Thyroid gland (tissue), 4 donors: ENCODE measurements at places on chromosomes 13 and 19.

GRCh38 chr19:57314146-57314545 lies 6.1 kb upstream of the ZNF543 start:
- DNase-seq = peak; percentile 50

DNA sequence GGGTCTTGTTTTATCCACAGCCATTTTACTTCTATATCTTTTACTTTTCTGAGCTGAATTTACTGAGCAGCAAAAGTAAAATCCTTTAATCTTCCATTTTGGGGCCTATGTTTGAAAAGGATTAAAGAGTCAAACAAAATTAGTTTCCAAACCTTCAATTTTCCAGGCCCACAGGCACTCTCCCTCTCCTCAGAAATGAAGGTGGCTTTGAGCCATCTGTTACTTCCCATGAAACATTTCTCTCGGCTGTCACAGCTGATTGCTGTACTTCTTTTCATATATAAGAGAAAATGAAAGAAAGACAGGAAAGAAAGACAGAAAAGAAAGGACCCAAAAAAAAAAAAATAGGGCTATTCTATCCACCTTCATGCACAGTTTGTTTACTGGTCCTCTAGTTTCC lies 194.9 kb downstream of the LACC1 start:
- no peak for DNase-seq

- no peak for DNase-seq
Observed at GRCh38 chr19:16233081-16233776, 35.5 kb downstream of the AP1M1 start.

- no peak for DNase-seq
Observed at GRCh38 chr19:20209051-20209450, 42.0 kb downstream of the ZNF486 start.

- DNase-seq = no peak
Observed at GRCh38 chr13:111920932-111921705, 145.8 kb upstream of the SOX1 start.

- DNase-seq = no peak
Observed at GRCh38 chr13:48400850-48401291, 12.0 kb downstream of the LPAR6 start.

- DNase-seq = no peak
Observed at GRCh38 chr13:28349371-28349770, 145.6 kb downstream of the FLT1 start.

DNA sequence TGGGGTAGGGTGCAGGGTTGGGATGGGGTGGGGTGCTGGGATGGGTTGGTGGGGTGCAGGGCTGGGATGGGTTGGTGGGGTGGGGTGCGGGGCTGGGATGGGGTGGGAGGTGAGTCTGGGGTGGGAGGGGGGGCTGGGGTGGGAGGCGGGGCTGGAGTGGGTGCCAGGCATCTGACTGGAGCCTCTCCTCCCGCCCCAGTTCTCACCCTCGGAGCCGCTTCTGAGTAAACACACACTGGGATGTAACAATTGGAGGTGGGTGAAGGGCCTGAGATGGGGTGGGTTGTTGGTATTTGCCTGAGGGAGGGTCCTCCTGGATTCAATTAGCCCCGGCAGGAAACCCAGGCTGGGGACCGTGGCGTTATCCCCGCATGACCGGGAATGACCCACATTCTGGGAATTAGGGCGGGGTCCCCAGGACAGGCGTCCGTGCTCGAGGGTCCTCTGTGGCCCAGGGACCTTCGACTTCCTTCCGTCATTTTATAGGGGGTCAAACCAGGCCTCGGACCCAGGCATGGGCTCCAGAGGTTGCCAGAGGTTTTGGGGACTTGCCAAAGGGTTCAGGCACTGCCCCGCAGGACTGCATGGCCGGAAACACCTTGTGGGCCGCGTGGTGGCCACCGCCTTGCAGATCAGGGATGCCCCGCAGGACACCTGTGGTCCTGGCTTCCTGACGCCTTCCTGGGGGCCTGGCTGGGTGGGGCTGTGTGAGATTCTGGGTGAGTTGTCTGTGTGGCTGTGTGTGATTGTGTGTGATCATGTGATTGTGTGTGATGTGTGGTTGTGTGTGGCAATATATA lies 1.4 kb downstream of the TMPRSS9 start:
- no peak for DNase-seq

DNA sequence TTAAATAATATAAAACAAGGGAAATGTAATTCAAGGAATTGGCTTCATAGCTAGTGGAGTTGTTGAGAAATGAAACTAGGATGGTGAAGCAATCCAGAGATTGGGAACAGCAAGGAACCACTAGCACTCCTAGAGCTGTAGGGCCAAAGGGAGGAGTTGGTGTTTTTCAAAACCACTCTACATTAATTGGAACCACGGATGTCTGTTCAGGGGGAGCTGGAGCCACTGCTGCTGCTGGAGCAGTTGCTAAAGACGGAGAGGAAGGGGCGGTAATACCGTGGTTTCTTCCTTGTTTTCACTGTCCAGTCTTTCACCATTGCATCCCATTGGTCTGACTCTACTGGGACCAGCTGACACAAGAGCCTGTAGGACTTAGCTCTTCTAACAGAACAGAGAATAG lies 8.5 kb downstream of the DNAJC15 start:
- no peak for DNase-seq

GRCh38 chr19:47560999-47561398 lies 11.9 kb downstream of the ZNF541 start:
- DNase-seq = no peak

DNA sequence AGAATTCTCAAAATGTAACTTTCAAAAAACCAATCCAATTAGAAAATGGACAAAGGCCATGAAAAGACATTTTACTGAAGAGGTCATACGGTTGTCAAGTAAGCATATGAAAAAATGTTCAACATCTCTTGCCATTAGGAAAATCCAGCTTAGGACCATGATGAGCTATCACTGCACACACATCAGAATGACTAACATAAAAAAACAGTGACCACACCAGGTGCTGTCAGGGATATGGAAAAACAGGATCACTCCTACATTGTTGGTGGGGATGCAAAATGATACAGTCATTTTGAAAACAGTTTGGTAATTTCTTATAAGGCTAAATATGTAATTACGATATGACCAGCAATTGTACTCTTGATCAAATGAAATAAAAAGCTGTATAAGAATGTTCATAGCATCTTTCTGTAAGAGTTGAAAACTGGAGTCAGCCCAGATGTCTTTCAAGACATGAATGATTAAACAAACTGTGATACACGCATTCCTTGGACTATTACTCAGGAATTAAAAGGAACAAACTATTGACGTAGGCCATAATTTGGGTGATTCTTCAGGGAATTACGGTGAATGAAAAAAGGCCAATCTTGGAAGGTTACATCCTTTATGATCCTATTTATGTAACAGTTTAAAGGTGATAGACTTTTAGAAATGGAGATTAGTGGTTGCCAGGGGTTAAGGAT lies 26.9 kb upstream of the RCBTB2 start:
- DNase-seq = no peak

- DNase-seq = no peak
Observed at GRCh38 chr13:106709522-106709921, 141.6 kb upstream of the ARGLU1 start.

DNA sequence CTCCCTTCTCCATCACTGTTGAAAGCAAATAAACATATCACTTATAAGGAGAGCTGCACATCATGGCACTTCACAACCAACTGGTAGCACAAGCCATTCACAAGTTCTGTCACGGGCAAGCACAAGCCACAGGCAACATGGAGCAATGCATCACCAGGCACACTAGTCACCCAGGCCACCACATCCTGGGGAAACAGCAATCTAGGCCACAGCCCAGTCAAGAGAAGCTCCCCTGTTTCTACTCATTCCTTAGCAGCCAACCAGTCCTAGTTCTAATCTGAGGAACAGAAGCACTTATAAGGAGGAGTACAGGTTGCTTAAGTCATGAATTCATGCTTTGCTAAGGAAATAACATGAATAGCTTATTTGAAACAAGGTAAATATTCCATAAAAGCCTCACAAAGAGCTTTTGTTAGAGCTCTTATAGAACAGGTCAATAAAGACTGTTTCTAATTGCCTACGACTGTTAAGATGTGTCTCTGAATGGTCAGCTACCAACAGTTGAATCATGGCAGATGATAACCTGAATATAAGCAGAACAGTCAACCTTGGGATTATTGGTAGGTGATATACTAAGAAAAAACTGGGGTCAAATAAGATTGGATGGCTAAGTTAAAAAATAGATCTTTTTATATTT lies 169.0 kb downstream of the TBC1D4 start:
- no peak for DNase-seq

DNA sequence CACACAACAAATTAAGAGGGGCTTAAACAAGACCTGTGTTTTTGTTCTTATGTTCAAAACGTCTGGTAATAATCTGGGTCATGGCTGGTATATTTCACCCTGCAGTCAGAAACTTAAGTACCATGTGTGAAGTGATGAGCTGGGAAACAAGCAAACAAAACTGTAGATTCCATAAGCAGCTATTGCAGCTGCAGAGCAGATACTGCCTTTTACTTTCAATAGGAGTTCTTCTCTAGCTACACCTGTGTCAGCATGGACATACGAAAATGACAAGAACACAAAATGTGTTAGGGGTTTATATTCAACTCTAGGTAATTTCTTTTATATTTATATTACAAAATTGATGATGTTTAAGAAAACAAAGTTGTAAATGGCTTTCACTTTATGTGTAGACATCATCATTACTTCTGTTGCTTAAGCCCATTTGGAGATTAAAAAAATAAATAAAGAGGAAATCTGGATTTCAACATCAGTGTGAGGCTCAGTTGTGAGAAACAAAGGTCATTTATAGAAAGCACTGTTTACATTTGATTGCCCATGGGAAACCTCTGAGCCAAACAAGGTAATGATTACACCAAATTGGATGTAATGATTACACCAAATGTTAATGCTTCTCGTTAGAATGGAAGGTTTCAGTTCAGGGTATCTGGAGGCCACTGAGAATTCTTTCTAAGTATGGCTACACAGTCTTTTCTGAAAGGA lies 451.0 kb upstream of the SLC10A2 start:
- no peak for DNase-seq

- no peak for DNase-seq
Observed at GRCh38 chr13:48775285-48775684, 121.6 kb downstream of the CYSLTR2 start.

DNA sequence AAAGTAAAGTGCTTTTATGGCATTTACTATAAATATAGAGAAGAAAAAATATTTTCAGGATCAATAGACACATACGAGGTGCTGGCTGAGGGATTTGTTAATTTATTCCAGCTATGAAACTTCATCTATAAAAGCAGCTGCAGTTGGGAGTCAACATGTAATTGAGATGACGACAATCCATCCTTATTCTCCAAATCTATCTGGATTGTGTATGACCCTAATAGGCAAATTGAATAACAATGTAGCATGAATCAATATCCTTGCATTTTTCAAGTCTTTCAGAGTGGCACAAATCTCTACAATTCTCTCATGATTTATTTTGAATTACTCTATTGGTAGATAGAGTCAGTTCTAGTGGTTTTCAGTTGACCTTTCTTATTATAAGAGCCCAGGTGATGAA lies 1296.5 kb upstream of the SPRY2 start:
- no peak for DNase-seq

DNA sequence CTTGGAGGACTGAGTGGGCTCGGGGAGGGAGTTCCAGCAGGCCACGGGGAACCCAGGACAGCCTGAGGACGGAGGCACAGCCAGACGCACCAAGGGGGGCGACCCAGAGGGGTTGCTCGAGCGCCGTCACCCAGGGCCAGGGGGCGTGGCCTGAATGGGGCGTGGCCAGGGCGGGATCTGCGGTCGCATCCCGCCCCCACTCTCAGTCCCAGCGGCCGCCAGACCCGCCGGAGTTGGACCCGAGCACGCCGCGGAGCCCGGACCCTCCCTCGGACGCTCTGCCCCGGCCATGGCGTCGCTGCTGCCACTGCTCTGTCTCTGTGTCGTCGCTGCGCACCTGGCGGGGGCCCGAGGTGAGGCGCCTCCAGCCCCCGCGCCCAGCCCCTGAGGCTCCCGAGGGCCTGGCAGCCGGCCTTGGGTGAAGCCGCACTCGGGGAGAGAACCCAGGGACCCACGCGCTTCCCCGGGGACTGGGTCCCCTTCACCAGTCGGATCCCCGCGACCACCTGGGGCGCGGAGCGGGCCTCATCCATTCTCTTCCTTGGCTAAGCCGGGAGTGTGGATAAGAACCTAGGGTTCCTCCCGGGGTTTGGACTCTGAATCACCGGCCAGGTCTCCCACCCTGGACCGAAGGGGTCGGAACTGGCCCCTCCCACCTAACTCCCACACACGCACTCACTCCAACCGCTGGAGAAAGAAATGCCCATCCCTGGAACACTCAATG lies at the start of gene CILP2:
CILP2 (plus strand) TSS at position 205 of the 724 bp plus-strand sequence; CDS start at position 290, 85 bp downstream.
- DNase-seq = peak; percentile 69

DNA sequence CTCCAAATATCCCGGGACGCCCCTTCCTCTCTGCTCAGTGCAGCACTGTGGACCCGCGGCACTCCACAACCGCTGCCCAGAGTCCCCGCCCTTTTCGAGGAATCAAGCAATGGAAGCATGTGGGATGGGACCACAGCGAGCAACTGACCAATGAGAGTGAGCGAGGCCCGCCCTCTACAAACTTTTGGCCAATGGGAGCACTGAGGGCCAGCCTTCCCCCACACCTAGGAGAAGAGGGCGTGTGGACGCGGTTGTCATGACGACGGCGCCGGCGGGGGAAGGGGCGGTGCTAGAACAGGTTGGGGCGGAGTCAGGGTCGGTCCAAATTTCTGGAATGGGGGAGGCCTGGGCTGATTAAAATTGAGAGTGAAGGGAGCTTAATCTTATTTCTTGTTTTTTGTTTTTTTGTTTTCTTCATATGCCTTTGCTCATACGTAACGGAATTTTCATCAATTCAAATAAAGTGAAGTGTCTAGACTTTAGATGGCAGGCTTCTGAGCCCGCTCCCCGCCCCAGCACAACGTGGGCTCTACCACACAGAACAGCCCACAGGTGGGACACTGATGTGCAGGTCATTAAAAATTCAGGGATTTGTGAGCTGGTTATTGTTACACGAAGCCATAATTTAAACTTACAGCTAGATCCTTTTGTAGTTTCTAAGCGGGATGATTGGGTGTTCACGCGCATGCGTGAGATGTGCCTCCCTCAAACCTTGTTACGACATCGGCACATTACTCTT lies at the start of gene DNAAF3:
DNAAF3 (minus strand) TSS at position 84 of the 739 bp plus-strand sequence. CDS start 200 bp downstream, outside the sequence.
- peak; percentile 98 for DNase-seq

DNA sequence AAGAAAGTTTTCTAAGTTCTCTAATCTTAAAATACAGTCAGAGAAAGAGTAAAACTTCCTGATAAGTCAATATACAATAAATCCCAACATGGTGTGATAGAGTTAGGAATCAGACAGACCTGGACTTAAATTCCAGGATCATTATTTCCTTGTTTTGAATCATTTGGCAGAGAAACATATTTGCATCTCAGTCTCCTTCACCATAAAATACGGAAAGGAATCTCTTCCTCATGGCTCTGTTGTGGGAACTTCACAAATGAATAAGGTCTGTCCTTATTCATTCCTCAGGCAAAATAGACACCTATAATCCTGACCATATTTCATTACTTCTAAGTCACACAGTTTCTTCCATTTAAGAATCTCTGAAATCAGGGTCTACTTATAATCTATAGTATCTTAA lies 19.3 kb upstream of the SERP2 start:
- no peak for DNase-seq

DNA sequence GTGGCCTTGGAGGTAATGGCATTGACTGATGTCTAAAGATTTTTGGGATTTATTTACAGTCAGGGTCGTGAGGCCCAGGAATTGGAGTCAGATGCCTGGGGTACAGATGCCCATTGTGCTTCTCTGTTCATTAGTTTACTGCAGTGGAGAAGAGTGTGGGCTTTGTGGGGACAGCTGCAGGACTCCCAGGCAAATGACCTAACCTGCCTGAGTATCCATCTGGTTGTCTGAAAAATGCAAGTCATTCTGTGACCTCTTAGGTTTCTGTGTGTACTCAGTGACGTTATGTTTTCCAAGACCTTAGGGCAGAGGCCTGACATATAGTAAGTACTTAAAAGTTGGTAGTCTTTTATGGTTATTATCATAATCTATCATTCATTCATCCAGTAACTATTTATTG lies 60.5 kb downstream of the SPATA13 start:
- no peak for DNase-seq
